ENCODE measurements at places on chromosomes 2 and 18. TPM values are rescaled to one million over a fixed set of nuclear protein-coding genes. Genes with fewer than 3 reads are reported as not detected.

Gene CD207
- not detected for total RNA-seq

Gene NGEF
- total RNA-seq, result 17.8 TPM

Gene KIF5C
- 1.6 TPM for total RNA-seq

Gene CXCR1
- not detected for total RNA-seq

Gene EVX2
- not detected for total RNA-seq

All from Panc1 (cell line).